SK-MEL-5 (cell line): ENCODE measurements at places on chromosomes 6 and 20.

GRCh38 chr6:126040826-126041225 lies 54.5 kb downstream of the TRMT11 start:
- DNase-seq: no peak

- DNase-seq: no peak
These were observed 486.2 kb downstream of the HDGFL1 start for GRCh38 chr6:23055523-23055922.

DNA sequence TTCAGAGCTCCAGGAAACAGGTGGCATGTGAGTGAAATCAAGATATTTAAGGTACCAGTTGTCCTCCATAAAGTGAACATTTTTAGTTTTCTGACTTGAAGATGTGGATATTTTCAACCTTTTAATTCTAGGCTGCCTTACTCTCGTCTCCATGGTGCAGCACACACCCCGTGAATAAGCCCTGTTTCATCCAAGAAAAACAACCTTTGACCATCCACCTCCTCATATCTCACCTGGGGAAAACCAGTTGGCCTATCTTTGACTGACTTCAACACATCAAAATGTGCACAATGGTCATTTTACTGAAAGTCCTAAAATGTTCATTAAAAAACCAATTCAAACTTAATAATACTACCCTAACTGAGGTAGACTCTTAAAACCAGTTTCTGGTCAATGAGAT lies 73.8 kb upstream of the CD2AP start:
- no peak for DNase-seq

- DNase-seq: no peak
These were observed 20.7 kb upstream of the AMD1 start for GRCh38 chr6:110853754-110854477.

GRCh38 chr6:35370124-35370741 lies 27.9 kb downstream of the PPARD start:
- DNase-seq: peak; percentile 7

GRCh38 chr6:34196116-34196832 lies 40.4 kb upstream of the HMGA1 start:
- peak; percentile 68 for DNase-seq

DNA sequence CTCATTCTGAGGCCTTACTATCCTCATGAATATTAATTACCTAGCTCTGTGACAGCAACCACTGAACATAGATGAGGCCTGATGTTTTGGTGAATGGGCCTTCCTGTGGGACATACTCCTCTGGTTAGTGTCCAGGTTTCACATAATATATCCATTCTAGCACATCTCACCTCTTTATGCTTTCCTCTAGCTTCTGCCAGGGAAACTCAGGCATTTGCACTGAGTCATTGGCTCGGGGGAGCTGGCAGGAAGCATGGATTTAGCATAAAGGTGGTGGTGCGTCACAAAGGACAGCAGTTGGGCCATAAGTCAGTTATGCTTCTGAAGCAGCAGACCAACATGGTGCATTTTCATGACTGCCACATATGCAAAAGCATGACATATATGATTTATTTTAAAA lies 37.5 kb upstream of the TMEM170B start:
- DNase-seq: peak; percentile 37

DNA sequence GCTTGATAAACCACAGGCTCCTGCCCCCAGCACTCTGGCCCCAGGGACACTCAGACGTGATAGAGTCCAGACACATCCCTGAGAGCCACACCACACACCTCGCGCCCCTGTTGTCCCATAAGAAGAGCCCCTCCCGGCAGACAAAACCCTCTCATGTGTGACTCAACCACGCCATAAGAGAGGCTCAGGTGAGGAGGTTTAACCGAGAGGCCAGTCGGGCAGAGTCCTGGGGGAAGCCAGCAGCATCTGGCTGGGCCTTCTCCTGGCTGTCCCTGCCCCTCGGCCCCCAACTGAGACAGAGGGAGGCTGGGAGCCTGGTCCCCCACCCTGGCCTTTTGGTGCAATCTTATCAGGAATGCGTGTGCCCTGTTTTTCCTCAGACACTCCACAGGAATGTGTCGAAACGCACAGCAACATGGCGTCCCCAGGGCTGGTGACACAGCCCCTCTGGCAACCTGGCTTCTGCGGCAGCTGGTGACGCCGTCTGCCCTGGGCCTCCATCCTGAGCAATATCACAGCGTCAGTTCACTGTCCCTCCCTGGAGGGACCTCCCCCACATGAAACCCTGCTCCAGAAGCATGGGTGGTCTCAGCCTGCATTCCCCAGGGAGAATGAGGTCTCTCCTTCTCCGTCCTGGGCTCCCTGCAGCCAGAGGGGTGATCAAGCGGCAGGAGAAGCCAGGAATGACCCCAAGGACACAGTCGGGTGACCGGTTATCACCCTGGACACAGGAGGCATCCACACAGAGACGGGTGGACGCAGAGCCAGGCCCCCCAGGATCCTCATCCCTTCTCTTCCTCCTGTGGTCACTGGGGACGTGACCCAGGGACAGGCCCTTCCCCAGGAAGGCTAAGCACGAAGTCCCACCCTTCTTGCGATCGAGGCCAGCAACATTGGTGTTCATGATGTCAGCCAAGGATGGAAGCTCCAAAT lies 156.6 kb upstream of the AFDN start:
- no peak for DNase-seq

DNA sequence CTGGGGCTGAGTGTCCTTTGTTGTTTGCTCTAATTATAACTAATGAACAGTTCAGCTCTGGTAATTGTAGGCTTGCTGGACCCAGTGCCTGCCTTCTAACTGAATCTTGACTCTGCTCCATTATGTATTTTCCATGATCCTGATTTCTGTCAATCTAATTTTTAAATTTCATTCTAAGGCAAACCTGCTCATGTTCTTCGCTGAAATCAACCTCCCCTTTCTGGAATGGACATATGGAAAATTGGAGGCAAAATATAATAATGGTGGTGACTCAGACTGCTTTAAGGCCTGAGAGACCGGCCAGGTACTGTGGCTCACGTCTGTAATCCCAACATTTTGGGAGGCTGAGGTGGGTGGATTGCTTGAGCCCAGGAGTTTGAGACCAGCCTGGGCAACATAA lies 182.7 kb upstream of the AKAP12 start:
- DNase-seq: no peak

DNA sequence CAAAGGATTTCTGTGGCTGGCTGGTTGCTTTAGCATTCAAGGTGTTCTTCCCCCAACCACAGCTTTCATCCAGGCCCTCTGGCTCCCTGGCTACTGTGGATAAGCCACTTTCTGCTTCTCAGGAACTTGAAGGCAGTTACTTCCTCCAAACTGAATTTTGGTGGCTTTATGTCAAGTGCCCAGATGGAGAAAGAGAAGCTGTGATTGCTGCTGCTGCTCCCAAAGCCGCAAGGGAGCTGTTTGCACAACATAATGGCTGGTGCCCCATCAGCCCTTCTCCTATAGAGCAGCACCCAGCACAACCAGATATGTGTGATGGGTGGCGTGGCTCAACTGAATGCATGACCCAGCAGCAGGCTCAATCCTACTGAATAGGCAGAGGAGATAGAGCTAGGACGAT lies 465.2 kb downstream of the MAFB start:
- DNase-seq: no peak

DNA sequence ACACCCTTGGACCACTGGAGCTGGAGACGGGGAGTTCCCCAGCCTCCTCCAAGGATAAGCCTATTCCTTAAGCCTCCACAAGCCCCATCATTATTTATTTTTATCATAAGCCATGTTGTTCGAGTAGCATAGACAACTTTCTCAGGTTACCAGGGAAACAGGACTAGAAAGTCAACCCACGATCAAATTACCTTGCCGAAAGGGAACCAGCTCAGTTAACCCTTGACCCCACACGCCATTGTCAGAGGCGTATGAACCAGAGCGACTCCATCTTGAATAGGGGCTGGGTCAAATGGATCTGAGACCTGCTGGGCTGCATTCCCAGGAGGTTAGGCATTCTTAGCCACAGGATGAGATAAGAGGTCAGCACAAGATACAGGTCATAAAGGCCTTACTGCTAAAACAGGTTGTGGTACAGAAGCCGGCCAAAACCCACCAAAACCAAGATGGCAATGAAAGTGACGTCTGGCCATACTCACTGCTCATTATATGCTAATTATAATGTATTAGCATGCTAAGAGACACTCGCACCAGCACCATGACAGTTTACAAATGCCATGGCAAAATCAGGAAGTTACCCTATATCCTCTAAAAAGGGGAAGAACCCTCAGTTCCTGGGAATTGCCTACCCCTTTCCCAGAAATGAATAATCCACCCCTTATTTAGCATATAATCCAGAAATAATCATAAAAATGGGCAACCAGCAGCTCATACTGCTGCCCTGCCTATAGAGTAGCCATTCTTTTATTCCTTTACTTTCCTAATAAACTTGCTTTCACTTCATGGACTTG lies 22.4 kb downstream of the SYNJ2 start:
- DNase-seq: no peak

DNA sequence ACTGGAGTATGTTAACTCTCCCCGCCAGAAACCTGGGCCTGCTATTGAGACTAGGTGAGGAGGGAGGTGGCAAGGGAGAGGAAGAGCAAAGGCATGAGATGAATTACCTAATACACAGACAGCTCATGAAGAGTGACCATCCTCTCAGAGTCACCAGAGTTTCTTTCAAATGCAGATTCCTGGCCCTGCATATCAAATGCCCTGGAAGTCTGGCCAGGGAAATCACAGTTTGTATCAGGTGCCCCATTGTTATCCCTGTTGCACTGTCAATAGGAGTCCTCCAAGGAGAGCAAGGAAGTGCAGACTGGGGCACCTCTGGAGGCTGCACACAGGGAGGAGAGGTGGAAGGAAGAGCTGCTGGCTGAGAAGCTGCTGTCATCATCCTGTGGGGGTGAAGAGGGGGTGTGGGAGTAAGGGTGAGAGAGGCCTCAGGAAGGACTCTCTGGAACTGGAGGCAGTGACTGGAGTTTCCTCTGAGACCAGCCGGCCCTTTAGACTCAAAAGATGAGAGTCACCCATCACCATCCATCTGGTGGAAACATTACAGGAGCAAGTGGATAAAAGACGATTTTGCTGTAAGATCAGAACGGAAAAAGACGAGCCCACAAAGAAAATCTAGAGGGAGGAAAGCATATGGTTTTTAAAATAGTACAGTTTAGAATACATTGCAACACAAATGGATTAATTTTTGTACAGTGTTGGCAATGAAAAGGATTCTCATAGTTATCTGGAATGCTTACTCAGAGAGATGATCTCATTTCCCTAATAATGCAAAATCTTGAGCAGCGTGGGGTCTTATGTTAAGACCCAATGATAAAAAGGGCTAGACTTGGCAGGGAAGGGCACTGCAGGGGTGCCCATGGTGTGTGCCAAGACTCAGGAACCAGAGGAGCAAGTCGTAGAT lies 268.1 kb downstream of the UST start:
- no peak for DNase-seq

- DNase-seq: peak; percentile 17
These were observed 10.7 kb upstream of the PRR18 start for GRCh38 chr6:166318649-166319600.

GRCh38 chr6:30071081-30071818 lies 4.3 kb downstream of the PPP1R11 start:
- DNase-seq: no peak

GRCh38 chr6:26159357-26160273 lies 72.4 kb downstream of the HFE start:
- DNase-seq: no peak

- no peak for DNase-seq
These were observed 20.1 kb downstream of the NT5E start for GRCh38 chr6:85470023-85470410.

DNA sequence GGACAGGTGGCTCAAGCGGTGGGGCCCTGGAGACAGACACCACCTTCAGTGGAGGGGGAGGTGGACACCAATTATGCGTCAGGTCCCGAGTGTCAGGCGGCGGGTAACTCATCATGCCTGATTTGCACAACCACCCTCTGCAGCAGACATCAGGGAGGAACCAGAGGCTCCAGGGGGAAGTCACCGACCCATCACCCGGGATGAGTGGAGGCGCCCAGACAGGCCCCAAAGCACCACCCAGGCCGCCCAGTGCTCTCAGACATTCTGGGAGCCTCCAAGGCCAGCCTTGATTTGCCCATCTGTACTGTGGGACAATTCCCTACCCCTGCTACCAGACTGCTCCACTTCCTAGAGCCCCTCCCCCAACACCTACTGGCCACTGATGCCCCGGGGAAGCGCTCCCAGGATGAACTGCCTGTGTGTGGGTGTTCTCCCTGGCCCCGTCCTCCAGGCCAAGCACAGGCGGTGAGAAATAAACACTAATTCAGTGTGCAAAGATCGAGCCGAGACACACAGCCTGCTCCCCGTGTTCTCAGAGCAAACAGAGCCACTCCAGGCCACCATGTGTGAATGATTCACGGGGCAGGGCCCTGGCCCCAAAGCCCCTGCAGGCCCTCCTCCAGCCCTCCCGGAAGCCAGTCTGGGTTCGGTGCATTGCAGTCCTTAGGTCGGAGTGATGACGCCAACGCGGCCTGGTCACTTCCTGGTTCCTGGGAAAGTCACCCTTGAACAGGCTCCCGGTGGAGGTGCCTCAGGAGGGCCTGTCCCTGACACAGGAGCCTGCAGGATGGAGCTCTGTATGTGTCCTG lies 107.2 kb downstream of the ASXL1 start:
- DNase-seq: no peak

- DNase-seq: no peak
These were observed 96.2 kb downstream of the FAXC start for GRCh38 chr6:99253271-99253670.

GRCh38 chr6:33407132-33407718 lies 3.6 kb upstream of the PHF1 start:
- DNase-seq: peak; percentile 67

DNA sequence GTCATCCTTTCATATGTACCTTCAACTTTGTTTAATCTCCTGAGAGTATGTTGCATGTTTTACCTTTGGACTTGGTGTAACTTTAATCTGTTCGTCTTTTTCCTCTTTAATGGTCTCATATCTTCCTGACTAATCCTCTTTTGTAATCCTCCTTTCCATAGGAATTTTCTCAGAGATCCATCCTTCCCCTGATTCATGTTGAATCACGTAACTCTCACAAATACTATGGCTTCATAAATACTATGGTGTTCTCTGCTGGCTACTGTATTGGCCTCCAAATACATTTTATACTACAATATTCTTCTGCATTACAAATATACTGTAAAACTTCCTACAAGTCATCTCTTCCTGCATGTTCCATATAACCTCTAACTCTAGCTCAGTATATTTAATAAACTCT lies 317.7 kb upstream of the ADGRB3 start:
- DNase-seq: no peak

DNA sequence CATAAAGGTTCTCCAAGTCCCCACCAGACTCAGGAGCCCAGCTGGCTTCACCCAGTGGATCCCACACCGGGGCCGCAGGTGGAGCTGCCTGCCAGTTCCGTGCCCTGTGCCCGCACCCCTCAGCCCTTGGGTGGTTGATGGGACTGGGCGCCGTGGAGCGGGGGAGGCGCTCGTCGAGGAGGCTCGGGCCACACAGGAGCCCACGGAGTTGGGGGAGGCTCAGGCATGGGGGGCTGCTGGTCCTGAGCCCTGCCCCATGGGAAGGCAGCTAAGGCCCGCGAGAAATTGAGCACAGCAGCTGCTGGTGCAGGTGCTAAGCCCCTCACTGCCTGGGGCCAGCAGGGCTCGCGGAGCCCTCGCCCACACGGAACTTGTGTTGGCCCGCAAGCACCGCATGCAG lies 234.4 kb upstream of the HSF2 start:
- DNase-seq: no peak
